ENCODE measurements at places on chromosomes 12 and 14.

GRCh38 chr14:35978561-35978960, 152.4 kb downstream of the BRMS1L start:
- no peak for DNase-seq

DNA sequence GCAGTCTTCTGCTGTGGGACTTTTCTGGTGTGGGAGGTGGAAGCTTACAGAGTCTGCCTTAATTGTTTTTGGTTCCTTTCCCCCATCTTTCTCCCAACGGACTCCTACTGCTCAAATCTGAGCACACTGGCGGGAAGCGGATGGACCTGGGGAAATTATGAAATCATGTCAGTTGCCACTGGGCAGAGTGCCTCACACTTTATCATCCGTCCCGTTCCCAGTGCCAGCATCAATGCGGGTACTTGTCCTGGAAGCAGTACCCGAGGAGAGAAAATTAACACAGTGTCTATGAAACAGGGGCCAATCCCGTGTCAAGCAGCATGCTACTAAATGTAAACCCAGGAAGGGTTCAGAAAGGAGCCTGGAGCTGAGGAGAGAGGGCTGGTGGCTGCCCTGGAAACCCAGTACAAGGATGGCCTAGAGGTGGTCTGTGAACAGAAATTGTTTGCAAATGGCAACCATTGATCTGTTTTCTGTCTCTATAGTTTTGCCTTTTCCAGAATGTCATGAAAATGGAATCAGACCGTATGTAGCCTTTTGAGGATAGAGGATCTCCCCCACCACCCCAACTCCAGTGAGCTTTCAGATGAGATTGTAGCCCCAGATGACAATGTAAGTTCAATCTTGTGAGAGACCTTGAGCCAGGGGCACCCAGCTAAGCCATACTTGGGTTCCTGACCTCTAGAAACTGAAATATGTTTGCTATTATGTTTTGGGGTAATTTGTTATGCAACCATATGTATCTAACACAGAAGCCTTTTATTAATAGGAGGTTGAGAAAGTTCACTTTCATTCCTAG, 908 bp upstream of the CDKL1 start:
- no peak for DNase-seq

GRCh38 chr12:112347581-112347982, 34.6 kb downstream of the HECTD4 start:
- no peak for DNase-seq

GRCh38 chr14:96901227-96901626, 104.0 kb downstream of the VRK1 start:
- DNase-seq = no peak

DNA sequence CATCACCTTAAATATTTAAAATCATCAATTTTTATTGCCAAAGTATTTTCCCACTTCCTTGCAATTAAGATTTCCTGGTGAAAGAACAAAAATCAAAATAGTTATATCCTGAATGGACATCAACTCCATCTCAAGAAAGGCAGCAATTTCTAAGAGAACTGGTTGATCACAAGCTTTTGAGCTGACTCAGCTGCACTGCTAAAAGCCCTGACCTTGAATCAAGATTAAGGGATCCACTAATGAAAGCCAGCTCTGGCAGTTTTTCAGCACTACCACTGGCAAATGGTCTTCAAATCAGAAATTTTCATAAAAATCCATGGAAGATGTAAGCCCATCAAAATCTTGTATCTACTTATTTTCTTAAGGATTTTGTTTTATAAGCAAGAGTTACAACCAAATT, 123.4 kb downstream of the SLC6A15 start:
- no peak for DNase-seq

DNA sequence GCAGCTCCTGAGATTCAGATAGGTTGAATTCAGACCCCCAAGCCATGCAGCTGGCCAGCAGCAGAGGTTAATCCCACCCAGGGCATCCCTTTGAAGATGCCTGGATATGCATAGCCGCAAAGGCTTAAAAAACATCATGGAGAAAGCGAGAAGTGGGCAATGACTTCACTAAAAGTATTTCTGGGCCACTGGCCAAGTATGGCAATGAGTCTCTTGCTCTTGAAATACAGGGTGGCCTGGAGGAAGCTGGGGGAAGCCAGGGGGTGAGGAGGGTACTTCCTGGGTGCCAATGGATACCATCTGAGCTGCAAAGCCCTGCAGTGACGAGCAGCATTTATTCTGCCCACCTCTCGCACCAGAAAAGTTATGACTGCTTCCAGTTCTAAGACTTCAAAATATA, 539.3 kb upstream of the TBX3 start:
- no peak for DNase-seq

DNA sequence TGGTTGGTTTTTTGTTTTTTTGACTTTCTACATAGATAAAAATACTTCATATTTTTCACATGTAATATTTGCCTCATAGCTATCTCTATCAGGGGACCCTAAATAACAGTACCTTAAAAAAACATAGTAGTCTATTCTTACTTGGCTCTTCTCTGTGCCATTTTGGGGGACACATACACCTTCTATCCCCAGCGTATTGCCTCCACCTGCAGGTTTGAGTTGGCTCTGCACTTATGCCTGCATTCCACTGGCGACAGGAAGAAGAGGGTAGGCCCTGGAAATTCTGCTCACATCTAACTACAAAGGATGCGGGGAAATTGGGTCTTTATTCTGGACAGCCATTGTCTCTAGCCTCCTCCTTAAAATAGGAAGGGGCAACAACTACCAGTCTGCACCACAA, 13.8 kb upstream of the IFI27L2 start:
- DNase-seq = no peak

DNA sequence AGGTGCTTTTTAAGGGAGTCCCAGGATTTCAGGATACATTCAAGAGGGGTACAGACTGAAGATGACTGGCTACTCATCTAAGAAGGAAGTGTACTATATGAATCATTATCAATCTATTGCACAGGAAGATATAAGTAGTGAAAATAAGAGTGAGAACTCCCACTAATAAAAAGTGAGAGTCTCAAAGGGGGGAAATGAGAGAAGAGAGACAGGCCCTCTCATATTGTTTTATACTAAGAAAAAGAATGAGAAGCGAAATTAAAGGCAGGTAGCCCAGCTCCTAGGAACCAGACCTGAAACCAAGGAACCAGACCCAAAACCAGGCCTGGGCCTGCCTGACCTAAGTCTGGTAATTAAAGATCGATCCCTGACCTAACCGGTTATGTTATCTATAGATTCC, 54.6 kb downstream of the TESPA1 start:
- no peak for DNase-seq

DNA sequence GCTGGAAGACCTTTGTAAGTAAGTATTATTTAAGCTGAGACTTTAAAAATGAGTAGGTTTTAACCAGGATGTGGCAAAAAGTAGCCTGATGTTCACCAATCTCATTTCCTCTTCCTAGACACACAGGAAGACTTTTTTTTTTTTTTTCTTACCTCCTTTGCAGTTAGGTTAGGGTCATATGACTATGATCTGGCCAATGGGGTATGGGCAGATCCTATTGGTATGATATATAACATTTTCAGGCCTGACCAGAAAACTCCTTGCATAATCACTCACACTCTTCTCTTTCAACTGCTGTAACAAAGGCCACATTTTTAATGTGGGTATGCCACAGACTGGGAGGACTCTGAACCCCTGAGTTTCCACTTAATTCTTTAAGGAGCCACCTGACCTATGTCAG, 2.7 kb upstream of the RPS6KA5 start:
- no peak for DNase-seq

DNA sequence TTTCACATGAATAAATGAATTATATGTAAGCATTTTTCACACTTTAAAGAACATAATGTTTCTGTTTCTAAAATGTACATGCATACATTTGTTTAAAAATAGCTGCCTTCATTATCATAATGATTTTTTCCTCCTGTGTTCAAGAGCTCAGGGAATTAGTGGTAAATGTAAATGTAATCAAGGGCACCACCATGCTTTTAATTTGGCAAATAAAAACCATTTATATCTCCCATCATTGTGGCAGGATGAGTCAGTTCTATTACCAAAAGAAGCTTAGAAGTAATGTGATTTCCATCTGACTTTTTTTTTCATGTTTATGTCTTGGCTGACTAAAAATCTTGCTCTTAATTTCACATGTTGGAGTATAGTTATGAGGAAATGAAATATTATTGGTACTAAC, 176.1 kb downstream of the GXYLT1 start:
- no peak for DNase-seq

DNA sequence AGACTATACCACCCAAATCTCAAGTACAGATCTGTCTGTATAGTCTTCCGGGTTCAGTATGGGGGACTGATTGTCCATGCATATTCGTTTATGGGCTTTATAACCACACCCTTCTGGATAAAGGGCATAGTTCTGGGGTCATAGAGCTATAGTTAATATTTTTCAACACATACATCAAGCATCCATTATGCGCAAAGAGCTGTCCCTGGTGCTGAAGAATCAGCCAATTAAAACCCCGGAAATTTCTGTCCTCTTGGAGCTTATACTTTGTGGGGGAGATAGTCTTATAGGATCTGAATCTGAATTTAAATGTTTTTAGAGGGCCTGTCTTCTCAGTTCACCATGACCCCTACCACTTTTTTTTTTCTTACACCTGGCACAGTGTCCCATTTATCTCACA, 256.7 kb downstream of the SUDS3 start:
- no peak for DNase-seq

GRCh38 chr12:122244565-122245371, 18.9 kb upstream of the DIABLO start:
- no peak for DNase-seq

DNA sequence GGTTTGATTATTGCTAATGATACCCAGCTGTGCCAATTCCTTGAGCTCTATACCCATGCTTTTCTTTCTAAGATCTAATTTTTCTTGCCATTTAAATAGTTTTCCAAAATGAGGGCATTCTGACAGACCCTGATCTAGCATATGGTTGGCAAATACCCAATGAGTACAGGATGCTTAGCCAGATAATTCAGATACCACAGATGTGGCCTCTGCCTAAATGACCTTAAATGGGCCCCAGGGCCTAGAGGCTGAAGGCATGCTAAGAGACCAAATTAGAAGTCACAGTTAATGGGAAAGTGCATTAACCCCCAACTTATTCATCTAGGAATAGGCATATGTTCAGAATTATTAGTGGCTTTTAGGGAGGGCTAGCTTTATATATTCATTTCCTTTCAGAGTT, 122.3 kb upstream of the CNOT2 start:
- DNase-seq = no peak

DNA sequence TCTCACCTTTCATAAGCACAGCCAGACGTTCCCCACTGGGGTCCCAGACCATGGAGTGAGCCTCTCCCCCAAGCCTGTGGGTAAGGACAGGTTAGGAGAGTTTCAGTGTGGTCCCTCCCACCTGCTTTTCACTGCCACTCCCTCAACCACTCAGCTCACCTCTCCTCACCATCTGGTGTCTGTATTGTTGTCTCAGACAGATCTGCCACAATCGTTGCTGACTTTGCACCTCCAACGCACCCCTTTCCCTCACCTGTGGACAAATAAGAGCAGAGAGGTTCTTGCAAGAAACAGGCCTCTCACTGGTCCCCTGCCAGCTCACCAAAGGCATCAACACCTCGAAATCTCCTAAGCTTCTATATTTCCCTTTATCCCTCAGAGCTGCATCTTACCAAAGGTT, 8.8 kb downstream of the MYG1 start:
- no peak for DNase-seq

DNA sequence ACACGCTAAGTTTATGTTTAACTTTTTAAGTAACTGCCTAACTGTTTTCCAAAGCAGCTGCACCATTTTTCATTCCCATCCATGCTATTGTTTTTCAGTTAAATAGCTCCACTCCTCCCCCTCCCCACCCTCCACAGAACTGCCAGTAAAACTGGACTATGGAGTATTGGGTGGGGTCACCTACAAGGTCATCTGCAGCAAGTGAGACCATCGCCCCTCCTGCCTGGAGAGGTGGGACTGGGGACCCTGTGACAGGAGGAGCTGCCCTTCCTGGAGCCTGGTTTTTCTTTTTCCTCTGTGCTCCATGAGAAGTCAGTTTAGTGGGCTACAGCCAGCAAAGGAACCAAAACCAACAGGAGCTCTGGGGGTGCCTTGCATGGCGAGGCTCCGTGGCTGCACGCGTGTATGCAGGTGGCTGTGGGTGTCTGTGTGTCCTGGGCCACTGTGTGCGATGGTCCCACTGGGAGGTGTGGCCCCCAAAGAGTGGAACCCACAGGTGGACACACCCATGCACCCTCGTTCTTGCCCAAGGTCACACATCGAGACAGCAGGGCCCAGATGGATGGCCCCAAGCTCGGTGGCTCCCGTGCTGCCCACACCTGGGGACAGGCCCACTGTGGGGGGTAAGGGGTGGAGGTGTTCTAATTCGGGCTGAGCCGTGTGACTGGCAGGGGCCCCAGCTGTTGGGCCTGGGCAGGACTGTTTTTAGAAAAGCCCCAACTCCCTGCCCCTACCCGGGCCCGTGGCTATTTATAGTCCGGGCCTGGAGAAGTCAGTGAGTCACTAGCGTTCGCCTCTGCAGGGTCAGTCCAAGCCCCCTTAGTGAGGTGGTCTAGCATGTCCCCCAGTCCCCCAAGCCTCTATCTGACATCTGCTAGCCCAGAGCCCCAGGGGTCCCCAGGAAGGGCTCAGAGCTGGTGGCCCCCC, 2.3 kb upstream of the ADSS1 start:
- no peak for DNase-seq

DNA sequence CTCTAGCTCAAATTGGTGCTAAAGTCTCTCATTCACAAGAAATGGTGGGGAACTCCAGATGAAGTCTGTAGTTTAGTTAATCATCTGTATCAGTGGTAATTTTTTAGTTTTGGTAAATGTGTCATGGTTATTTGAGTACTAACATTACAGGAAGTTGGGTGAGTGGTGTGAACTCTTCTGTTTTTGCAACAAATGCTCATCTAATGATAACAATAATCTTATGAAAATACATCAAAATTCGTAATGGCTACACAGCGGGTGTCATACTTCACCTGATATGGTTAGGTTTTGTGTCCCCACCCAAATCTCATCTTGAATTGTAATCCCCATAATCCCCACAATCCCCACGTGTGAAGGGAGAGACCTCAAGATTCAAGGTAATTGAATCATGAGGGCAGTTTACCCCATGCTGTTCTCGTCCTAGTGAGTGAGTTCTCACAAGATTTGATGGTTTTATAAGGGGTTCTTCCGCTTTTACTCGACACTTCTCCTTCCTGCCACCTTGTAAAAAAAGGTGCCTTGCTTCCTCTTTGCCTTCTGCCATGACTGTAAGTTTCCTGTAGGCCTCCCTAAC, 209.3 kb upstream of the FOXN3 start:
- no peak for DNase-seq

DNA sequence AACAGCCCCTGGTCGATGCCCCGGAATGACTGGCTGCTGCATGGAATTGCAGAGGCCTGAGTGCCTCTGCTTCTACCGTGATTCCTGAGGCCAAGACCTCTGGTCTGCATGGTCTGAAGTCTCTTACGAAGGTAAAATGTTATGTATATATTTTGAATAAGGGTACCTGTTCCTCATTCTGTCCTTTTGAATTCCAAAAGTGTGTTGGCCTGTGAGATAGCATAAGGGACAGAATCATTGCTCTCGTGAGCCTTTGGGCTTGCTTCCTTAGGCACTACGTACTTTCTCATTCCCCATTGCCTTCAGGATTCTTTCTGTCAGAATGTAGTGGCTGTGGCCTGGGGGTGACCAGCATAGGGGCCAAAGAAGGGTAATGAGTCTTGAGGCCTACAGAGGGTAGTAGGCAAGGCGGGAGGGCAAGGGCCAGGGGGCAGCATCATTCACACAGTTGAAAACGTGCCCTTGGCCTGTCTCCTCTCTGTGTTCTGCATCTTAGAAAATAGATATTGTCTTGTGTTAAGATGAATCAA, 19.5 kb downstream of the TRAF3 start:
- no peak for DNase-seq
